ENCODE measurements at places on chromosomes 4 and X. TPM values are rescaled to one million over a fixed set of nuclear protein-coding genes. Genes with fewer than 3 reads are reported as not detected.

FAT4 gene
- 96.9 TPM for total RNA-seq

TASL gene
- total RNA-seq, result 1.8 TPM

ELF4 gene
- 6.5 TPM for total RNA-seq

RBM46 gene
- total RNA-seq, result not detected

ALB gene
- 0.71 TPM for total RNA-seq

ADH4 gene
- total RNA-seq, result not detected

ATP10D gene
- total RNA-seq, result 27.5 TPM

HSFX2 gene
- total RNA-seq, result not detected

CYP4V2 gene
- total RNA-seq, result 38.9 TPM

COL25A1 gene
- 65.3 TPM for total RNA-seq

ABLIM2 gene
- total RNA-seq, result 13.5 TPM

All from camera-type eye (tissue), 1 donor.